ENCODE measurements at places on chromosomes 4 and X.
A peak's percentile ranks its signal among the peaks of the same experiment; 100 is the strongest.

GRCh38 chrX:130543603-130544325, 142.0 kb downstream of the RBMX2 start:
- no peak for DNase-seq

DNA sequence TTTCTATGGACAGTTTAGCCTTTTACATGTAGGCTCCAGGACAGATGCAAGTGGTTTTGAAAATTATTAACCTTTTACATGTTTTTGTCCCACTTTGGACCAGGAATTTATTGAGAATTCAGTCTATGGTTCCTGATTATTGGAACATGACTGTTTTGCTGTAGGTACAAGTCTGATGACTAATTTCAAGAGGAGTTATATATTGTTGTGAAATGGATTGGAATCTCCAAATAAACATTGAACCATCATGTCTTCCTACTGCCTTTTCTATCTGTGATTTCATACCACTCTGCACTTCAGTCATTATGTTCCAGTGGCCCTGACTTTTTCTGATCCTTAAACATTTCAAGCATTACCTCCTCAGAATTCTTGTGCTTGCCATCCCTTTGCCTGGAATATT, 35.9 kb downstream of the TBC1D19 start:
- DNase-seq: no peak

GRCh38 chr4:185730849-185731608, 81.0 kb downstream of the SORBS2 start:
- DNase-seq: no peak

DNA sequence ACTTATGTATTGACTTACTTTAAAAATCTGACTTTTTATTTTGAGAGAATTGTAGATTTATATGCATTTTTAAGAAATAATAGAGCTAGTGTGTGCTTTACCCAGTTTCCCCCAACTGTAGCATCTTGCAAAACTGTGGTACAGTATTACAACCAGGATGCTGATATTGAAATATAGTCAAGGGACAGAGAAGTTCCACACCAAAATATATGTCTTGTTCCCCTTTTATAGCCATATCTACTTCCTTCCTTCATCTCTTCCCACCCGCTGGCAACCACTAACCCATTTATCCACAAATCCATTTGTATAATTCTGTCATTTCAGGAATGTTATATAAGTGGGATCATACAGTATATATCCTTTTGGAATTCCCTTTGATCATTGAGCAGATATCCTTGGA, 16.8 kb downstream of the KDM6A start:
- no peak for DNase-seq

DNA sequence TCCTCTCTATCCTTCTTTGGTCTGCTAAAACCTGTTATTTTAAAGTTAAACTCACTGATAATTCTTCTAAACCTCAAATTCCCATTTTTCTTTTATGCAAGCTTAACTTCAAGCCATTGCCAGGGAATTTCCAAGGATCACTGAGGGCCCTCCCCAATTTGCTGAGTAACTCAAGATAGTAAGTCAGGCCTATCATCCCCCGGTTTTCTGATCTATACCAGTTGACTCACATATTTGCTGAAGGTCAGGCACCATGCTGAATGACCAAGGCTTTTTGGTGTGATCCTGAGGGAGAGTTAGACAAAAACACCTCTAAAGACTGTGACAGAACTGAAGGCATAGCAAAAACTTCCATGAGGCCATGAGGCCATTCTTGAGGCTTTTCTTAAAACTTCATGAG, 1301.9 kb downstream of the PCDH7 start:
- DNase-seq: no peak

DNA sequence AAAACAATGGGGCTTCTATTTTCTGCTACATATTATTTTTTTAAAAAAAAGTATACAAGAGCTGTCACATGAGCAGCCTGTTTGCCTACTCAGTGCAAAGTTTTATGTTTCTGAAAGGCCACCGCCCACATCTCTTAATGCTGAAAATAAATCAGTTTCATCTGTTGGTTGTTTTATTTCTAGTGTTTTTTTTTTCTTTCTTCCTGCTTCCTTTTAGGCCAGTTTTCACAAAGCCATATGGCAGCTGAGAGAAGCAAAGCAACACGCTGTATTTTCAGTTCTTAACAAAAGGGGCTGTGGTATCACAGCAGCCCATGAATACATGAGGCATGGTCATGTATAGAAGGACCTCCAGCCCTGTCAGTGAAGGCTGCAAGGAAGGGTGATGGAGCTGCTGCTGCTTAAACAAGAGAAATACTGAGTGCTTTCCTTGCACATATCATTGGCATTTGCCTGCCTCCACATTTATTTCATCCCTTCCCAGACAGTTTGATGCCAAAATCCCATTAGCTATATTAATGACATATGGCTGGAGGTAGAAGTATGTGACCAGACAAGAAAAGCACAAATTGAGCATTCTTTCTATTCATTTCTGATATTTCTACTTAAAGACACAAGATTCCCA, 172.5 kb downstream of the PCDH18 start:
- no peak for DNase-seq

DNA sequence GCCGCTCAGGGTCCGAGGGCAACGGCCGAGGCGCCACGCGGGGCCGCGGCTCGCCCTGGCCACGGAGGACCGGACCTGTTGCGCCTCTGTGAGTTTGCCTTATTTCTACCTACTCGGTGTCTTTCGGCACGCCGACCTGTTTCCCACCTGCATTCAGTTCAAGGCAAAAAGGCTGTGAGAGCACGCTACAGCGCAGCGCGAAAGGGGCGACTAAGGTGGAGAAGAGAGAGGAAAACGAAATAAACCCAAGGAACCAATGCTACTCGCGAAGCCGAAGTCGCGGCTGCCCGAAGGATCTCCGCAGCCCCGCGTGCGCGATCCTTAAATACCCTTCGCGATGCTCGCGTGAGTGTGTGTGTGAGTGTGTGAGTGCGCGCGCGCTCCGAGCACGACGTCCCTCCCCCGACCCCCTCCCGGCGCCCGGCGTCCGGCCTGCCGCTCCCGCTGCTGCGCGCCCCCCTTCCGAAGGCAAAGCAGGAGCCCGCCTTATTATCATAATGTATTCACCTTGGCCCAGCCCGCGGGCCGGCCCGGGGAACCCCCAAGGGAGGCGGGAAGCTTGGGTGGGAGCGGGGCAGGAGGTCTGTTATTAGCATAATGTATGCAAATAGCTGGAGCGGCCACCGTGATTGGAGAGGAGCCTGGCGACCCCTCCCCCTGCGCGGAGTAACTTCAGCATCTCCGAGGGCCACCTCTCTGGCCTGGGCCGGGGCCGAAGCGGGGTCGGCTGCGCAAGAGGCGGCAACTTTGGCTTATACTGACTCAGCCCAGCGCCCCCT, at the start of gene COL25A1:
TSS of gene COL25A1 (minus strand) at position 298 of the 779 bp plus-strand sequence.
- DNase-seq: peak; percentile 16

DNA sequence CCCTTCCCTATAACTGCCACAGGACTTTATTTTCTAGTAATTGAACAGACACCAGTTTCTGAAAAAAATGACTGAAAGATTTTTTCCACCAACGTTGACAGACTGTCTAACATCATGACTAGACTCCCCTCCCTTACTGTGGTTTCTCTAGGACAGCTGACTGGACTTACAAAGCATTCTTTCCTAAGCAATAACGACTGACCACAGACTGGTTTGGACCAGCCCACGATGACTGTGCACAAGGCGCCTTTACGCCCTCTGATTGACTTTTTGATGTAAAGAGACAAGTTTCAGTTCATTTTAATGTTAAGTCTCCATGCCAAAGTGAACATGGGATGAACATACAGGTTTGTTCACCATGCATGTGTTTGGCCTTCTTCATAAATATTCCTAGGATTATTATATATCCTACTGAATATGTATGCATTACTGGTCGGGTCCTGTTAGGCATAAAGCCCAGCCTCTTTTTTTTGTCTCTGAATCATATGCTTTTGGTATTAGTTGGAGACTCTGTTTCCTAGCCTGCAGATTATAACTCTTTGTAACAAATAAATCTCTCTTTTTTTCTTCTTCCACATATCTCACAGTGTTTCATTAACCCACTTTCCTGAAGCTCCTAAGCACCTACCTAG, 50.5 kb upstream of the UGT2B4 start:
- DNase-seq: no peak

GRCh38 chr4:139175646-139176301, 1.2 kb downstream of the ELF2 start:
- DNase-seq: no peak

- no peak for DNase-seq
These were observed 130.4 kb upstream of the INPP4B start for GRCh38 chr4:142976482-142976881.

- no peak for DNase-seq
These were observed 19.7 kb downstream of the ANTXR2 start for GRCh38 chr4:80053140-80053910.

DNA sequence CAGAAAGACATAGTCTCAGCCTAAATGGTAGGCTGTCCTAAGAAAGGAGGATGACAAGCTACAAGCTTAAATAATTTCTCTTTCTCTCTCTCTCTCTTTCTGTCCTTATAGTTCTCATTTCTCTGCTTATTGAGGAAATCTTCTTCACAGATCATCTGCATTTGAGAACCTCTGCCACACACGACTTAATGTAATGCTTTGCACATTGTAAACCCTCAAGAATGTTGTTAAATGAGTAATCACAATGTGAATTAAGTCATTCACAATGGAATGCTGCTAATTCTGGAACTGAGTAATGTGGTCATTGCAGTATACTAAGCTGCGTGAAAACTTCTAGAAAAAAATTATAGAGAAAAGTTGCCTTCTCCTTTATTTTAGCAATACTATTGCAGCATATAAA, 508.9 kb upstream of the FTHL17 start:
- DNase-seq: no peak

GRCh38 chr4:136985683-136986082, 546.6 kb downstream of the PCDH18 start:
- no peak for DNase-seq

GRCh38 chrX:50117476-50117875, 83.3 kb downstream of the AKAP4 start:
- no peak for DNase-seq

GRCh38 chr4:110003401-110004187, 90.9 kb downstream of the EGF start:
- DNase-seq: no peak

GRCh38 chr4:84568496-84568895, 14.4 kb upstream of the CDS1 start:
- no peak for DNase-seq

- DNase-seq: no peak
These were observed 72.9 kb upstream of the PRDM5 start for GRCh38 chr4:120995266-120996010.

DNA sequence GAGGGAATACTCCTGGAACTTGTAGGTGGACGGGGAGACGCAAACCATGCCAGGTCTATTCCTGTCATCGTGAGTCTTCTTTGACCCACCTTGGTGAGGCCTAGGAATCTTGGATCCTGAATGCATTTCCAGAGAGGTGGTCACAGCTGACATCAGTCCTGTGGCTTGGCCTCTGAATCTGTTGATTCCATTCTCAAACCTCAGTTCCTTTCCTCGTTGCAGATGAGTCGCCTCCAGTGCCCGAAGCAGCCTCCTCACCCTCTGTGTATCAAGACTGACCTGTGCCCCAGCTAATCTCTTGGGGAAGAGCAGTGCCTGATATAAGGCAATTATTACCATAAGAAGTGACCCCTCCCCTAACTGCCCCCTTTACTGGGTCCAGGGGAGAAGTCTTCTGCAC, 118.1 kb downstream of the SMIM20 start:
- DNase-seq: no peak

DNA sequence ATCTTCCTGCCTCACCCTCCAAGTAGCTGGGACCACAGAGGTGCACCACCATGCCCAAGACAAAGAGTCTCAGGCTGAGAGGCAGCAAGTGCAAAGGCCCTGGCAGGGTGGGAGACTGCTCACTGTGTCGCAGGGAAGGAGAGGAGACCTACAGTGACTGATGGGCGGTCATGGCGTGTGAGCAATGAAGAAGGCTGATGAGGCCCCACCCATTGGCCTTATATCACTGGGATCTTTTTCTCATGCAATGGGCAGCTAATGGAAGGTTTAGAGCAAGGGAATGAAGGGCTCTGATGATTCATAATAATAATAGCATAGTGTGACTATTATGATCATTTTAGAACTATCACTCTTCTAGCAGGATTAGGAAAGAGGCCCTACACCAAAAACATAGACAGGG, 20.9 kb downstream of the FAM9C start:
- no peak for DNase-seq

- DNase-seq: no peak
These were observed 121.6 kb upstream of the FAT1 start for GRCh38 chr4:186845137-186845842.

GRCh38 chrX:18099745-18100144, 120.9 kb downstream of the BEND2 start:
- DNase-seq: no peak

Data from stimulated activated CD4-positive, alpha-beta T cell treated with anti-CD3 and anti-CD28 coated beads, Interleukin-12 subunit alpha, Interleukin-12 subunit beta, amount 100 ng/mL, for 24 hours (primary cell).